OCI-LY7 (cell line): ENCODE measurements at places on chromosomes 12 and 14. TPM values are rescaled to one million over a fixed set of nuclear protein-coding genes. Genes with fewer than 3 reads are reported as not detected.
A peak's percentile ranks its signal among the peaks of the same experiment; 100 is the strongest.

GRCh38 chr12:47896633-47897032 lies 8.2 kb downstream of the VDR start:
- DNase-seq, result no peak

DNA sequence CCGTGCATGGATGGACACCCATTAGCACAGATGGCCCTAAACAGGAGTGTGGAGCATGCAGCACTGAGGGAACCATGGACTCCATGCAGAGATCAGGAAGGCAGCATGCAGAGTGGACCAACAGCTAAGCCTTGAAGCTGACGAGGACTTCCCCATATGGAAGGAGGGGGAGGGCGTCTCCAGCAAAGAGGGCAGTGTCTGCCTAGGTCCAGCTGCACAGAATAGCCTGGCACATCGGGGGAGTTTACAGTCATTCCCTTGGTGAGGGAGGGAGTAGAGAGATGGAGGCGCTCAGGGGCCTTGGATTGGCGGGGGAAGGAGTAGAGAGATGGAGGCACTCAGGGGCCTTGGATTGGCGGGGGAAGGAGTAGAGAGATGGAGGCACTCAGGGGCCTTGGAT lies 64.5 kb downstream of the ANKRD9 start:
- DNase-seq, result no peak

LHX5 gene
- not detected in 2 replicates for total RNA-seq

DNA sequence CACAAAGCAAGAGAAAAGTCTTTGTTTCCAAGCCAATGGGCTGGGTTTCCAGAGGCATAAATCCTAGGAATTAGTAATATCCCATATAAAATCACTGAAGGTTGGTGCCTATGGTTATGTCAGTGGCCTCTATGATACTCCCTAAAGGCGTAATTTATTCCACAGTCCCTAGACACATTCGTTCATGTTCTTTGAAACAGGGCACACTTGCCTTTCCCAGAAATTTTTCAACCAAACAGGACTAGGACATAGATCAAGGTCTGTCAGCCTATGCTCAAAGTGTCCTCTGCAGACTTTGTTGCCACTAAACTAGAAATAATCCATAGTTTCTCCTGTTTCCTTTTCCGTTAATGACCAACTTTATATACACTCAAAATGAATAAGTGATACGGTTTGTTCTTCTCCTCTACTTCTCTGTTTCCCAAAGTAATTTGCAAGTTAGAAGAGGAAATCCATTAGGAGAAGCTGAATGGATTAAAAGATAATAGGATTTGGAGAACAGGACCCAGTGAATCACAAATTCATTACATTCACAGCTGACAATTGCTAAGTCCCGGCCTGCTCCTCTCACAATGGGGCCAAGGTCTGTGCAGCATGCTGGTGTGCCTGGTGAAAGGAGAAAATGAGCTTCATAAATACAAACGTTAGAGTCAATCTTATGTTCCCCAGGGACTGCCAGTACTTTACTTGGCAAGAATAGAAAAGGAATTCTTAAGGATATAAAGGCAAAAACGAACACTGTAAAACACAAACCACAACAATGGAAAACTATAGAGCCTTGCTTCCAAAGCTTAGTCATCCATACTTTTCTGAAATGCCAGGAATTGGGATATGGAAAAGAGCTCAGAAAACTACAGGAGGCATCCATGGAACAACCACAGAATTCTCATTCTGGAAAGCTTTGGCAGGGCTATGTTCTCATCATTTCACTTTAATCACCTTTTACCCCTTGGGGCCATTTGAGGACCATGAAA lies 966.2 kb downstream of the NRXN3 start:
- no peak for DNase-seq

GRCh38 chr12:70365398-70365647 lies 767 bp upstream of the KCNMB4 start:
- no peak for DNase-seq

- DNase-seq, result peak; percentile 35
These were observed 32.4 kb downstream of the ABCD2 start for GRCh38 chr12:39587225-39587624.

DNA sequence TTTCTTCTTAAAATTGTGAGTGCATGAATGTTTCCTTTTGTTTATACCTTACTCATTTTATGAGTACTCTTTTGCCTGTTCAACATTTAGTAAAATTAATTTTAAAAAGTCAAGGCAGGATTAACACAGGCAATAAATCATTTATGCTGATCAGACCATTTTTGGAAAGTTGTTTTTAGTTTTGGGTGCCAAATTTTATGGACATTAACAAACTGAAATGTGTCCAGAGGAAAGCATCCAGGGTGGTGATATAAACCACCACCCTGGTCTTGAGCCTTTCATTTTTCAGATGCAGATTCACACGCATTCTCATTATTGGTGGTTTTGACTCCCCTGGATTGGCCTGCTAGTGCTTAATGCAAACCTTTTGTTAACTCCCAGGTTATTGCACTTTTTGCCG lies 26.3 kb downstream of the RASSF8 start:
- no peak for DNase-seq

- no peak for DNase-seq
These were observed 374.9 kb upstream of the RGS6 start for GRCh38 chr14:71557351-71557750.
